Ovary (tissue), 10 donors: ENCODE measurements at places on chromosomes 5 and 9.

DNA sequence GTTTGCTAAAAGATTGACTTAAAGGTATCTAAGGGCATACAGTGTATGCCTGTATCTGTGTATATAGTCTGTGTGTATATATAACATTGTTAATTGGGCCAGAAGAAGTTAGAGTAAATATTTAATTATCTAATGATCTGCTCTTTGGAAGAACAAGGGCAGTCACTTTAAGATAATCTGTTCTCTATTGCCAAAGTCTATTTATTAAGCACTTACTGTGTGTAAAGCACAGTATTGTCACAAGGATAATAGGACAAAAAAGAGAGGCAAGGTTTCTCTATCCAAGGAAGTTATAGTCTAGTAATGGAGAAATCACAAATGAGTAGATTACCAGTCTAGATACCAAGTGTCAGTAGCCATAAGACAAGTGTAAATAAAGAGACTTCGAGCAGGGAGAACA, 51.5 kb downstream of the SV2C start:
- no peak for DNase-seq

DNA sequence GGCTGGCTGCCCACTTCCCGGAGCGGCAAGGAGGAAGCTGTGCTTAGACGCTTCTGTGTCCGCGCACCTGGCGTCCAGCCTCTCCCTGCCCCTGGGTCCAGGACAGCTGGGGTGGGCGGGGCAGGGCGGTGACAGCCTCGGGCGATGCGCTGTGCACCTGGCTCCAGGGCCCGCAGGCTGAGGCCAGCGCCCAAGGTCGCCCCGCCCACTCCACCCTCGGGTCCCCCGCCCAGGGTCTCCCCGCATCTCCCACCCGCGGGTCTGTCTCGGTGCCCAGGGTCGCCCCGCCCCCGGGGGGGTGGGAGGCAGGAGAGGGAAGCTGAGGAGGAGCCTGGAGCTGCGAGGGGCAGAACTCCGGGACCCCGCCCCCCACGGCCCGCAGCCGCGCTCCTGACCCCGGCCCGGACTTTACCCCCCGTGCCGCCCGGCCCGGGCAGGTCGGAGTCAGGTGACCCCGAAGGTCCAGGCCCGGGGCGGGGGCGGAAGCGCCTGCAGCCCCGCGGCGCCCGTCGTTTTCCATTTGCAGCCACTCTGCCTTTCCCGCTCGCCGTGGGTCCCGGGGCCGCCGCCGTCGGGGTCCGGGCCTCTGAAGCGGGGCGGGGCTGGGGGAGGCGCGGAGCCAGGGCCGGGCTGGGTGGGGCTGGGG, at the start of gene ENTPD8:
Gene ENTPD8, minus strand, starts transcription at position 69 of the 646 bp plus-strand sequence. CDS start 3,072 bp downstream, outside the sequence.
- DNase-seq, result no peak

DNA sequence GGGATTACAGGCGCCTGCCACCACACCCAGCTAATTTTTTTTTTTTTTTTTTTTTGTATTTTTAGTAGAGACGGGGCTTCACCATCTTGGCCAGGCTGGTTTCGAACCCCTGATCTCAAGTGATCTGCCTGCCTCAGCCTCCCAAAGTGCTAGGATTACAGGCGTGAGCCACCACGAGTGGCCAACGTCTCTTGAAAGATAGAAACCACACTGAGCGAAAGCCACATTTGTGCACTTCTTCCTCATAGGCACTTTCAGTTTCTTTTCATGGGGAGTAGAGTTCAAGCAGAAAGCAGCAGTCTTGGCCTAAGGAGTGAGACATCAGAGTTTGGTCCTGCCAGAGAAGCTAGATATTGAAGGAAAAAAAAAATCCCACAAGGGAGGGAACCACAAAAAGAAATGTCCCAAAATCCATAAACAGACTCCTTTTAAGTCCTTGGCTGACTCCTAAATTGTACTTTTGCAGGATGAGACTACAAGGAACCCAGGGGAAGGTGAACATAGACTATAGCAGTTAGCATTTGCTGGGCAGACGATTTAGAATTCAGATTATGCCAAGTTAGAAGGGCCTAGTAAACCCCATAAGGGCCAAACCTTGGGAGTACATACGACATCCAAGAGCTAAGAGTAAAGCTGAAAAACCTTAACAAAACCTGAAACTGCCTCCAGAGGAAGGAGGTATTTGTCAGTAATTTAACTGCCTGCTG, 43.9 kb upstream of the GLIPR2 start:
- DNase-seq, result no peak

DNA sequence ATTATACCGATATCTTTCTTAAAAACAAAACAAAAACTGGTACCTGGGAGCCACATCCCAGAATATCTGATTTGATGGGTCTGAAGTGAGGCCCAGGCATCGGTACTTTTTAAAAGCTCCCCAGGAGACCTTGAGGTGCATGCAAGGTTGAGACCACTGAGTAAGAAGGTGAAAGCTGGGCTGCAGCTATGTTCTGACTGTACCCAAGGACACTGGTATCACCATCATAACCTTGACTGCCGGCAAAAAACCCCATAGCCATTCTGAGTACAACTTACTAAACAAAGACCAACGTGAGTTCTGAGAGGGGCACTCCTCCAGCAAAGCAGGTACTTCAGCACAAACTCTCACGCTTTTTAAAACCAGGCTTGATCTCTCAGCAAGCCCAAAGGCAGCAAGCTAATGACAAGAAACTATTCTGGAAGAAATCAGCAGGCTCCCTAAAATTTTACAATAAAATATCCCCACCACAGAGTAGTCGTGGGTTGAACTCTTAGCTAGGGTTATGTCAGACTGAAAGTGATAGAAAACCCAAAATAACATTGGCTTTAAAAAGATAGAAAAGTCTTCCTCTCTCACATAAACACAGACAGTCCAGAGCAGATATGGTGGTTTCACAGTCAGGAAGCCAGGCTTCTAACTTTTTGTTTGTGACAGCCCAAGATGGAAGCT, 263.9 kb downstream of the SAXO1 start:
- DNase-seq, result no peak

DNA sequence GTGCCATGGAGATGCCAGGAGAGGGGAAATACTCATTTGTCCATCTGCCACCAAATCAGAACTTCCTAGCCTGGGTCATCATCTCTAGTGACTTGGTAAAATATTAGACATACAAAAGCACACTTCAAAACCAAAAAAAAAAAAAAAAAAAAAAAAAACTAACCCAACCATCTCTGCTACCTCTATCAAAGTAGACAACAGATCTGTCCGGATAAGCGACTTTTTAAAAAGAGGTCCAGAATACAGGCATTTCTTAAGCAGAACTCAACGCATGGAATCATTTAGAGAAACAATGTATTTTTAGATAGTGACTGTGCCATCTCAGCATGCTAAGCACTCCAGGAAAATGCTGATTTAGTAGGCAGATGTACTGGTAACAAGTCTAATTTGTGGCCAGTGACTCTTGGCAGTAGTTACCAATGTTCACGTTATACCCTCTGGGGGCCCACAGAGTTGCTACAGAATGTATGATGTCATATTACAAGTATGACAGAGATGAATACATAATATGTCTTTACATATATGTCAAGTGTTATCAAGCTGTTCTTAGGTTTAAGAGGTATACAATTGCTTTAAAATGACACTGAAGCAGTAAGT, 107.8 kb downstream of the SMIM23 start:
- DNase-seq, result no peak

GRCh38 chr9:132957805-132958204, 13.4 kb upstream of the TSC1 start:
- no peak for DNase-seq

DNA sequence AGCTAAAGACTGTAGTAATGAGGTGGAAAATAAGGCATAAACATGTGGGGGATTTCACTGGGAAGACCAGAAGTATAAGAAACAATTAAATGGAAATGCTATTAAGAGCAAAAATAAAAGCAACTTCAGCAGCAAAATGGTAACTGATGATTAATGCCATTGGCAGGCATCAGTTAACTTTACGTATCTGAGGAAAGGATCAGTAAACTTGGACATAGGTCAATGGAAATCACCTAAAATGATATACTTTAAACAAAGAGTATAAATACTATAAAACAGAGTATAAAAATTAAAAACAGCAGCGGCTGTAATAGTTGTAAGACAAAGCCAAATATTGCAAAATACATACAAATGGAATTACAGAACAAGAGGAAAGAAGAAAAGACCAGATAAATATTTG, 992.1 kb downstream of the DNAH5 start:
- no peak for DNase-seq
